ENCODE measurements at places on chromosomes 2 and 18. TPM values are rescaled to one million over a fixed set of nuclear protein-coding genes. Genes with fewer than 3 reads are reported as not detected.

NRBP1 gene
- 169 TPM for polyA plus RNA-seq

PPM1G gene
- polyA plus RNA-seq: 41.0 TPM

CIDEA gene
- polyA plus RNA-seq: not detected

CRIM1 gene
- polyA plus RNA-seq: 65.0 TPM

GKN1 gene
- not detected for polyA plus RNA-seq

HRH4 gene
- 0.06 TPM for polyA plus RNA-seq

ACKR3 gene
- 22.2 TPM for polyA plus RNA-seq

TTR gene
- not detected for polyA plus RNA-seq

NAT8 gene
- polyA plus RNA-seq: 0.64 TPM

OSR1 gene
- 4.9 TPM for polyA plus RNA-seq

VWC2L gene
- polyA plus RNA-seq: not detected

CD28 gene
- polyA plus RNA-seq: 4.3 TPM

PCARE gene
- polyA plus RNA-seq: 0.30 TPM

MEIS1 gene
- 19.4 TPM for polyA plus RNA-seq

B4GALT6 gene
- 2.1 TPM for polyA plus RNA-seq

TSGA10 gene
- polyA plus RNA-seq: 1.8 TPM

TBC1D8 gene
- 10.8 TPM for polyA plus RNA-seq

LOXL3 gene
- 3.7 TPM for polyA plus RNA-seq

TEKT4 gene
- not detected for polyA plus RNA-seq

All from ovary (tissue), 10 donors.